A549 treated with DMSO at 1 μM for 4 hours (cell line): ENCODE measurements at places on chromosomes 1 and 21. TPM values are rescaled to one million over a fixed set of nuclear protein-coding genes. Genes with fewer than 3 reads are reported as not detected.

AIRE gene
- total RNA-seq: not detected in 5 replicates

YY1AP1 gene
- total RNA-seq: 46.0 to 51.9 TPM (median 48.0 TPM) in 5 replicates

FCGR3A gene
- total RNA-seq: not detected in 5 replicates

GBP7 gene
- total RNA-seq: not detected in 5 replicates

NTMT2 gene
- not detected in 5 replicates for total RNA-seq

ATF3 gene
- total RNA-seq: 26.4 to 45.2 TPM (median 32.2 TPM) in 5 replicates

HIVEP3 gene
- 2.6 to 3.4 TPM (median 2.9 TPM) in 5 replicates for total RNA-seq

PGLYRP4 gene
- not detected in 5 replicates for total RNA-seq

ARHGEF2 gene
- 38.8 to 47.2 TPM (median 41.7 TPM) in 5 replicates for total RNA-seq

B3GALT2 gene
- not detected in 5 replicates for total RNA-seq

MCOLN3 gene
- 3.4 to 4.5 TPM (median 4.0 TPM) in 5 replicates for total RNA-seq

MTARC1 gene
- total RNA-seq: 8.3 to 12.0 TPM (median 9.9 TPM) in 5 replicates

SHE gene
- 0.03 to 0.11 TPM (median 0.06 TPM) in 4 of 5 replicates, not detected in the other for total RNA-seq

HPDL gene
- total RNA-seq: 4.2 to 5.7 TPM (median 4.3 TPM) in 5 replicates

IGSF9 gene
- total RNA-seq: 0.20 to 0.32 TPM (median 0.29 TPM) in 5 replicates

FMO4 gene
- 0.15 to 1.2 TPM (median 0.49 TPM) in 5 replicates for total RNA-seq

LAMC1 gene
- total RNA-seq: 94.4 to 132 TPM (median 118 TPM) in 5 replicates

SYT2 gene
- total RNA-seq: 0.01 to 0.05 TPM (median 0.03 TPM) in 5 replicates

PAQR6 gene
- total RNA-seq: 3.2 to 3.9 TPM (median 3.8 TPM) in 5 replicates

CATSPERE gene
- total RNA-seq: 0.05 to 0.23 TPM (median 0.09 TPM) in 4 of 5 replicates, not detected in the other
